ENCODE measurements at places on chromosomes 1 and 21.

- DNase-seq: peak; percentile 70
Measured at GRCh38 chr1:54558434-54559030, 10.5 kb downstream of the ACOT11 start.

DNA sequence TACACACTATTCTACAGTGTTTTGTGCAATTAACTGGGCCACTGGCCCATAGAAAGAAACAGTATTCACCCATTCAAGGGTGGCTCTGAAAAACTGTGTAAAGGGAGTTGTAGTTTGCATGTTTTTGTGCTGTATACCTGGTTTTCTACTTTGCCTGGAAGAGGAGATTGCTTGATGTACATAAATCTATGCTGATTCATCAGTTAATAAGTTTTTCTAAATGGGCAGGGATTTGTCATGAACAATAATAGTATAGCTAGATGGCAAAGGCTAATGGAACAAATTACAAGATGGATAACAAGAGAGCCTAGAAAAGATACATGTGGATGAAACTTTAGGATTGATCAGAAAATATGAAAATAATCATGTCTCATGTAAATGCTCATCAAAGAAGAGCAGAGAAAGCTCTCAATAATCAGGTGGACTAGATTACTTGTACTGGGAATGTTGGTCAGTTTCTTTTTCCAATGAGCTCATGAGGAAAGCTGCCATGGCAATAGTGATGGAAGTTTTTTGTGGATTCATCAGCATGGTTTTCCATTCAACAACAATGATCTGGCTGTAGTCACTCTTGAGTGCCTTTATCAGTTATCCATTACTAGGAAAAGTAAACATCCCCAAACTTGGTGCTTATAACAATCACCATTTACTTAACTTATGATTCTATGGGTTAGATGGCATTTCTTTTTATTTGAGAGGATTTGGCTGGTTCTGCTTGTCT lies 602.8 kb downstream of the BRINP3 start:
- DNase-seq: no peak

DNA sequence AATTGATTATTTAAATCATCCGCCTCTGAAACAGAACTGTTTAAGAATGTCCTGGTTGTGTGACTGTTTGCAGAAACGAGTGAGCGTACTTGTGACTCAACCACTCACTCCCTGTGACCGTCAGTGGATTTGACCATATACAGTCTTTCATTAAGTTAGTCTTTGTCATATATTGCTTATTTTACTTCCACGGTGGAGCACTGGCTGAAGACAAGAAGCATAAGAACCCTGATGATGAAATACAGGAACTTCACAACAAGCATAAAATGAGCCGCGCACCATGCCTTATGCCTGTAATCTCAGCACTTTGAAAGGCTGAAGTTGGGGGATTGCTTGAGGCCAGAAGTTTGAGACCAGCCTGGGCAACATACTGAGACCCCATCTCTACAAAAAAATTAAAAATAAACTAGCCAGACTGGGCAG lies 194.0 kb downstream of the TOMM20 start:
- no peak for DNase-seq

DNA sequence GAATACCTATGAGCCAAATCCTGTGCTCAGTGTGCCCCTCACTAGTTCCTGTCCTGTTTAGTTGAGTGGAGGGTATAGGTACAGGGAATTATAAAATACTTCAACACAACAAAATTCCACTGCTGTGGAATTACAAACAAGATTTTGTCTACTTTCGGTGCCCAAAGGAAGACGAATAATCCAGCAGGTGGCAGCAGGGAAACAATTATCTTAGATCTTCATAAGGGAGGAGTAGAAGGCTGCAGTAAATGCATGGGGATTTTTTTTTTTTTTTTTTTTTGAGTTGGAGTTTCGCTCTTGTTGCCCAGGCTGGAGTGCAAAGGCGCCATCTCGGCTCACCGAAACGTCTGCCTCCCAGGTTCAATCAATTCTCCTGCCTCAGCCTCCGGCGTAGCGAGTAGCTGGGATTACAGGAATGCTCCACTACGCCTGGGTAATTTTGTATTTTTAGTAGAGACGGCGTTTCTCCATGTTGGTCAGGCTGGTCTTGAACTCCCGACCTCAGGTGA lies 2.0 kb upstream of the PIP5K1A start:
- peak; percentile 74 for DNase-seq

GRCh38 chr1:31595836-31596736 lies 19.8 kb downstream of the TINAGL1 start:
- no peak for DNase-seq

DNA sequence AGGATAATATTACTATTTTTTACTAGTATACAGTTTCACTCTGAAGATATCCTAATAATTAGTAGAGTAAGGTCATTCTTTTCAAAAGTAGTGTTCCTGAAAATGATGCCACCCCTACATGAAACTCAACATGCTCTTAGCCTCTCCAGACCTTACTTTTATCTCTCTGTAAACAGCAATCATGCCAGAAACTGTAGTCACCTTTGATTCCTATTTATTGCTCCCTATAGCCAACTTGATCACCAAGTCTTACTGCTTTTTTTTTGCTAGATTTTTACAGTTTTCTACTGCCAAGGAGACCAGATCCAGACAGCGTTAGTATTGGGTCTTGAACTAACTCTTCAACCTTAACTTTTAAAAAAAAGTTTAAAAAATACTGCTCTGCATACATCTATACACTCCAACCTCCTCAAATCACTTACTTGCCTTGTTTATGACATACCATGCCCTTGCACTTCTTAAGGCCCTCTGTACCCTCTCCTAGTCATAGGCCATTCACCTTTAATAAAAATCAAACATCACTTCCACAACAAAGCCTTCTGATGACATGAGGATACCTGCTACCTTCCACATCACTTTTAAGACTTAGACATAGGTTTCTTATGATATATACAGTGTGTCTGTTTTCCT lies 36.1 kb downstream of the ZNHIT6 start:
- no peak for DNase-seq

- peak; percentile 46 for DNase-seq
Measured at GRCh38 chr1:204081791-204082513, 9.0 kb downstream of the SOX13 start.

DNA sequence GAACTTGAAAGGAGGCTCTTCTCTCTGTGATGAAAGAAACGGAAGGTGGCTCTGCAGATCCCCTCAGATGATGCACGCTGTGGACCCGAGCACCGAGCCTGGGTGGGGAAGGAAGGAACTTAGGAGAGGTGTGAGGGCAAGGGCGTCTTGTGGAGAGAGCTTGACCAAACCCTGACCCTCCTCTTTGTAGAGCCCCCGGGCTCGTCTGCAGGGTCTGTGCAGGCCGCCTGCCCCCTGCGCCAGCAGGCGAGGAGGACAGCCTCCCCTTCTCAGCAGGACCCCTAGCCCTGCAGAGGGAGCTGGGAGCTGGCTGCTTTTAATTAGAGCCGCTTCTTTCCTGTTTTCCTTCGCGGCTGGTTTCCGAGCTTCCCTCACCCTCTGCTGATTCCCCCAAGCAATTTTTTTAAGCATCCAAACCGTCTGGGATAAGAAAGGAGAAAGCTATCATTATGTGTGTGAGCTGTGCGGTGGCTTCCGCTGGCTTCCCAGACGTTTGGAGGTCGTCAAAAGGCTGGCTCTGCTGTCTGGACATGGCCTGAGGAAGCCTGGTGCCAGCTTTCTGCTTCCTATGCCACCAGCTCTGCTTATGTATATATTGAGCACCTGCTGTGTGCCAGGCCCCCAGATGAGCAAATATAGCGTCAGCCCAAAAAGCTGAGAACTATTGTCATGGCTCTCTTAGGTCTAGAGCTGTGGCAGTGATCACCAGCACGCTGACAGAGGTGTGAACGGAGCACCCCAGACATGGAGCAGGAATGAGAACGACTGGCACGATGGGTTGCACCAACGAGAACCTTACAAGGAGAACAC lies 160.2 kb upstream of the IRF2BP2 start:
- DNase-seq: no peak

- no peak for DNase-seq
Measured at GRCh38 chr1:26961826-26962225, 1.6 kb upstream of the KDF1 start.

GRCh38 chr1:245869847-245870246 lies 637.2 kb downstream of the SMYD3 start:
- DNase-seq: no peak

Data from thyroid gland (tissue), 4 donors.